Lower lobe of right lung (tissue), 2 donors: ENCODE measurements at places on chromosomes 12 and 14. TPM values are rescaled to one million over a fixed set of nuclear protein-coding genes. Genes with fewer than 3 reads are reported as not detected.

Gene C12orf60
- total RNA-seq = 0.77 TPM

Gene C3AR1
- total RNA-seq = 62.1 TPM

GRCh38 chr12:52216807-52217206, 16.2 kb upstream of the KRT7 start:
- H3K27ac ChIP-seq = peak overlapping the region; percentile 18
- H3K27me3 ChIP-seq = no peaks in the 10 kb centered on the region
- no peaks in the 10 kb centered on the region for H3K36me3 ChIP-seq
- no peak for DNase-seq

- H3K4me3 ChIP-seq = no peak overlapping the region
- H3K36me3 ChIP-seq = no peaks in the 10 kb centered on the region
- DNase-seq = no peak
- H3K4me1 ChIP-seq = peaks cover 51% of the 10 kb centered on the region
These were observed 87.0 kb downstream of the SAMD4A start for GRCh38 chr14:54653712-54654469.

Gene GPR84
- total RNA-seq = 0.65 TPM

- H3K27ac ChIP-seq = no peak overlapping the region
- no peak for DNase-seq
- no peaks in the 10 kb centered on the region for H3K4me1 ChIP-seq
- no peaks in the 10 kb centered on the region for H3K27me3 ChIP-seq
These were observed 31.6 kb upstream of the PTPRQ start for GRCh38 chr12:80412343-80412953.

DNA sequence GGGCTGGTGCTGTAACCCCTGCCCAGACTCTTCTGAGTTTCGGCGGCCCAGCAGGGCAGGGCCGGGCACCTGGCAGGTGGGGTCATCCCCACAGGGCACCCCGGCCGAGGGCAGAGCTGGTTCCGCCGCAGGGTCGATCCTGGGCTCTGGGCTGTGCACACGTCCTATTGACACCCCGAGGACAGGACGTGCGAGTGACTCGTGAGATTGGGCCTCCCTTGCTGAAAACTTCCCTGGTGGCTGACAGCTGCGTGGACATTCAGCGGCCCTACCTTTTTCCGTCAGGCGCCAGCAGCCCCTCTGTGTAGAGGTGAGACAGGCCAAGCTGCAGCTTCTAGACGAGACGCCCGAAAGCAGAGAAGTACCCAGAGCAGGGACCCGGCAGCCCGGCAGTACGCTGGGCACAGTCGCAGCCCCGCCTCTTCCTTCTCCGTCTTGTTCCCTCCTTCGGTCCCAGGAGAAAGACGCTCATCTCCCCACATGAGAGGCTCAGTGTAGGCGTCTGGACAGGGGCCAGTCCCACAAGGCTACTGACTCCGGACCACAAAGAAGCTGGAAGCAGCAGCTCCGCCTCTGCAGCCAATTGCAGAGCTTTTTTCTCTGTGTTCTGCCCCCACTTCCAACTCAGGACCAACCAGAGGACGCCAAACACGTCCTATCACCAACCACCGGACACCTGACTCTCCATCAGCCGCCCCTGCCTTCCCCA, at the start of gene LRCOL1:
Gene LRCOL1, minus strand, starts transcription at position 532 of the 709 bp plus-strand sequence. CDS start 4,331 bp downstream, outside the sequence.
- H3K4me3 ChIP-seq = peak within 1 kb of the TSS; percentile 36
- no peaks in the 10 kb centered on the region for H3K36me3 ChIP-seq
- no peak within 1 kb of the TSS for H3K27ac ChIP-seq
- DNase-seq = peak; percentile 76
- peaks cover 43% of the 10 kb centered on the region for H3K27me3 ChIP-seq

DNA sequence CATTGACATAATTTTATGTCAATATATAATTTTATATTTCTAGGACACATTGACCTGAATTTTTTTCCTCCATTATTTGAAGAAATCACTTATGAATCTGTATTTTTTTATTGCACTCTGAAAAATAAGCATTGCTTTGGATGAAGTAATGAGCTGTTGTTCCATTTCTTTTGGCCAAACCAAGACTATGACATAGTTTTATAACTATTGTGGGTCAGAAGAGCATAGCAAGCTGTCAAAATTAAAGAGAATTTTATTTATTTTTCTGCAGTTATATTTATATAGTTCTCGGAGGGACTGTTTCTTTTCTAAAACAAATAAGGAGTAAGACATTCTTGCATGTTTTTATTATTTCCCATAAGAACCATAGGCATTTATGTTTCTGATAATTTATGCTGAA, 8.5 kb downstream of the C12orf75 start:
- no peaks in the 10 kb centered on the region for H3K27me3 ChIP-seq
- no peak overlapping the region for H3K4me3 ChIP-seq
- no peak overlapping the region for H3K27ac ChIP-seq
- no peaks in the 10 kb centered on the region for H3K36me3 ChIP-seq
- DNase-seq = no peak

DNA sequence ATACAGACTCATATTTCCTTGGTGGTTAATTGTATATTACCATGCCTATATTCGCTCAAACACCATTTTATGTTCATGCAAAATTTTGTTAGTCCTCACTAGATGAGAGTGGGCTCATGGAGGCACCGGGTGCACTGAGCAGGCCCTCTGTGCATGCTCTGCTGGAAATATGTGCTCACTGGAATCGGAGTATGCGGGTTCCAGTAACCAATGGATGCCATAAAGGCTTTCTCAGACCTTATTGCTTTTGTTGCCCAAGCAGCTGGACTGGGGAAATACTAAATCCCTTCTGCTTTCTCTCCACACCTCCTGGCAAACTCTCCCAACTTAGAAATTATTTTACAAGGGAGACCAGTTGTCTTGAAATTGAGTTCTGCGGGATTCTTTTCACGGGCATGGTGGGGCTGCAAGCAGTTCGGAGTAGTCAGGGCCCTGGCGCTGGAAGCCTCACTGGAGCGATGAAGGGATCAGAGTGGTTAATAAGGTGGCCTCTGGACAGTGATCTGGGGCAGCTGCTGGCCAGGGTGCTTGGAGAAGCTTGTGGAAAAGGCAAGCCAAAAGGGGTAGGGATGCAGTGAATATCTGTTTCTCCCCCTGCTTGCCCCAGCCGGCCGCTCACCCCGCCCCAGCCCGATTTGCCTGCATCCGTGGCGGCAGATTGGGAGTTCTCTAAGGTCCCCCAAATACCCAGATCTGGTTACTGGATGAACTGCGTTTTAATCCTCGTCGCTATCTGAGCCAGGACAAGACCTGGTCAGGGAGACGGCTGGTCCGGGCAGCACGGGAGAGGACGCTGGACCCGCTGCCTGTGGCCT, 7.4 kb upstream of the HOXC6 start:
- H3K27ac ChIP-seq = no peak overlapping the region
- H3K4me3 ChIP-seq = no peak overlapping the region
- H3K4me1 ChIP-seq = peaks cover 18% of the 10 kb centered on the region
- H3K36me3 ChIP-seq = no peaks in the 10 kb centered on the region
- no peak for DNase-seq

Gene EPYC
- not detected for total RNA-seq

- DNase-seq = no peak
- H3K4me1 ChIP-seq = peaks cover 8% of the 10 kb centered on the region
- no peak overlapping the region for H3K4me3 ChIP-seq
- H3K27ac ChIP-seq = no peak overlapping the region
- no peaks in the 10 kb centered on the region for H3K27me3 ChIP-seq
These were observed 16.9 kb downstream of the BDKRB1 start for GRCh38 chr14:96272777-96273473.

- no peak overlapping the region for H3K4me3 ChIP-seq
- no peak overlapping the region for H3K27ac ChIP-seq
- no peak for DNase-seq
- H3K4me1 ChIP-seq = no peaks in the 10 kb centered on the region
- no peaks in the 10 kb centered on the region for H3K36me3 ChIP-seq
These were observed 17.2 kb downstream of the FRMD6 start for GRCh38 chr14:51668870-51669269.

DNA sequence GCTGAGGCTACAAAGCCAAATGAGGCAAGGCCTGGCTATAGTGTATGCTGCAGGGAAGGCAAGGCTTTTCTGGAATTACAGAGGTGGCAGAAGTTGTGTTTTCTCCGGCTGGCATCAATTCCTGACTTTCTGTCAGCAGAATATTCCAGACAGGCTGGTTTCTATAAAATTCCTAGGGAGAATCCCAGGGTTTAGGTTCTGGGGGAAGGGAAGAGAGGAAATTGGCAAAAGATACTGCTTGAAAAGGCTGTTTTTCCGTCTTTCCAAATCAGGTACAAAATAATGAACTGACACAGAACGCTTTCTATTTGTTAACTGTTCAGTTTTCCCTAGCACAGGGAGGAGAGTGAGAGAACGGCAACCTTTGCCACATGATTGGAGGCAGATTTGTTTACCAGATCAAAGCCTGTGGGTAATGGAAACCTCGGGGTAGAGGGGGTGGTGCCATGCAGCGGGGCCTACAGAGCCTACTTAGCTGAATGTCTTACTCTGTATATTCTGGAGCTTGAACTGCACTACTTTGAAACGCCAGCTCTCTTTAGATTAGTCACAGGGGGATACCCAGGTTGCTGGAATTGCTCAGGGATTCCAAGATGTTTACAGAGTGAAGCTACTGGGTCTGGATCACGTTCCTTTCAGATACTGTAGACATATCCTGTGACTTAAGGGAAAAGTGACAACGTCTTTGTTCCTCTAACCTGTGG, 65.8 kb upstream of the DACT1 start:
- no peak overlapping the region for H3K27ac ChIP-seq
- DNase-seq = no peak

GRCh38 chr12:12533238-12533829, 29.3 kb downstream of the DUSP16 start:
- no peaks in the 10 kb centered on the region for H3K27me3 ChIP-seq
- H3K4me3 ChIP-seq = no peak overlapping the region
- peak; percentile 69 for DNase-seq
- peaks cover 35% of the 10 kb centered on the region for H3K4me1 ChIP-seq
- H3K36me3 ChIP-seq = no peaks in the 10 kb centered on the region

- H3K4me3 ChIP-seq = no peak overlapping the region
- H3K27ac ChIP-seq = no peak overlapping the region
- no peak for DNase-seq
- H3K4me1 ChIP-seq = no peaks in the 10 kb centered on the region
These were observed 1112.7 kb downstream of the LRFN5 start for GRCh38 chr14:42719391-42719790.

DNA sequence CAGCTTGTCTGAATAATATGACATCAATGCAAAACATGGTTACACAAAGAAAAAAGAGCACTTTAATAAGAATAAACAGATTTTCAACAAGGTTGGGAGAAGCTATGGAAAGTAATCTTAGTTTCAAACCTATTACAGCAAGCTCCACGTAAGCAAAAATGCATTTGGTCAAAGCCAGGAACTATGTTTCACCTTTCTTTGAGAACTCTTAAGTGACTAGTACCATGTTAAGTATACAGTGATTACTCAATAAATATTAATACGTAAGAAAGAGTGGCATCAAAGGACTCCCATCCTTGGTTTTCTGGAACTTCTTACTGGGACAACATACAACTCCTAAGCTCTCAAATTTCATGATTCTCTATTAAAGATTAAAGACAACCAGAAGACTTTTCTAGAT, 80.7 kb downstream of the ABCC9 start:
- H3K36me3 ChIP-seq = no peaks in the 10 kb centered on the region
- H3K27ac ChIP-seq = no peak overlapping the region
- no peaks in the 10 kb centered on the region for H3K27me3 ChIP-seq
- H3K4me3 ChIP-seq = no peak overlapping the region
- no peaks in the 10 kb centered on the region for H3K4me1 ChIP-seq
- no peak for DNase-seq

Gene TMCC3
- 9.7 TPM for total RNA-seq

- no peaks in the 10 kb centered on the region for H3K36me3 ChIP-seq
- H3K4me1 ChIP-seq = no peaks in the 10 kb centered on the region
- no peak overlapping the region for H3K27ac ChIP-seq
These were observed 586.7 kb downstream of the ETNK1 start for GRCh38 chr12:23211384-23212320.

Gene MAP1LC3B2
- total RNA-seq = 1.9 TPM

- H3K27me3 ChIP-seq = no peaks in the 10 kb centered on the region
- H3K27ac ChIP-seq = no peak overlapping the region
- no peaks in the 10 kb centered on the region for H3K4me1 ChIP-seq
These were observed 61.8 kb upstream of the PTPRQ start for GRCh38 chr12:80382254-80382653.

DNA sequence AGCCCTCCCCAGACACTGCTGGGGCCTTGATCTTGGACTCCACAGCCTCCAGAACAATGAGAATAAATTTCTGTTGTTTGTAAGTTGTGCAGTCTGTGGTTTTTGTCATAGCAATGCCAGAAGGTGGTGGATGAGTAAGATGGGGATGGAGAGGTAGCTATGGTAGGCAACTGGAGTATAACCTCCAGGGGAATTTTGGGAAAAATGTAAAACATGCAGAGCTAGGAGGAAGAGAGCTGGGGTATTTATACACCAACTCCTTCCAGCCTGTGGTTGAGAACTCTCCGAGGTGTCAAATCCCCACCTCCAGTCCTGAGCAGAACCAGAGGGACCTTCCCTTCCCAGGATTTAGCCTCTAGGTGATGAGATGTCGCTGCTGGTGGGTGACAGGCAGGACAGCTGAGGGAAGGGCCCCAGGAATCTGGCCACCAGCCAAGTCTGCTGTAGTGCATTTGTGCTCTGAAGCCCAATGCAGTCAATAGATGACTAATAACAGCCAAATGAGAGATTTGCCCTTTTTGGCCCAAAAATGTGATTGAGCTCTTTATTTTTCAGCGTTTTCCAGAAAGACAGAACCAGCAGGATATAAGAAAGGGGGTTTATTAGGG, 19.1 kb upstream of the CEP170B start:
- no peak overlapping the region for H3K27ac ChIP-seq
- no peak for DNase-seq
- H3K4me3 ChIP-seq = no peak overlapping the region
- H3K4me1 ChIP-seq = peaks cover 17% of the 10 kb centered on the region

- no peaks in the 10 kb centered on the region for H3K4me1 ChIP-seq
- no peak for DNase-seq
These were observed 36.6 kb upstream of the SYCP3 start for GRCh38 chr12:101775816-101776215.

Gene KERA
- total RNA-seq = not detected

- H3K27me3 ChIP-seq = no peaks in the 10 kb centered on the region
- no peak overlapping the region for H3K4me3 ChIP-seq
- H3K36me3 ChIP-seq = peaks cover 49% of the 10 kb centered on the region
- DNase-seq = no peak
- H3K27ac ChIP-seq = no peak overlapping the region
These were observed 10.4 kb downstream of the PTGES3 start for GRCh38 chr12:56677680-56678079.

DNA sequence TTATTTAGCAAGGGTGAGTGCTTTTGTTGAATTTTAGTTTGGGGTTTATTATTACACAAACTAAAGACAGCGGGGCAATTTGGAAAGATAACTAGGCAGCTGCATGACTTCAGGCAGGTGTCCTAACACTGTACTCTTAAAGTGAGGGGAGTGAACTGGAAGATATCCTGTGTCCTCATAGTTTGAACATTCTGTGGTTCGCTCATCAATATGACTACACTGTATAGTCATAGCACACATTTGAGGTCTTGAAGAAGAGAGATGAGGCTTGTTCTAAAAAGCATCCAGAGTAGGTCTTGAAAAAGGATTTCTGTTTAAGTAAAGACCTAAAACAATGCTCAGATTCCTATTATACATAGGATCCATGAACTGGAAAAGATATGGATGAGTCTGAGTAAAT, 1.7 kb upstream of the MAP3K9 start:
- no peak overlapping the region for H3K4me3 ChIP-seq
- H3K4me1 ChIP-seq = peaks cover 15% of the 10 kb centered on the region
- no peaks in the 10 kb centered on the region for H3K36me3 ChIP-seq

- peak; percentile 26 for DNase-seq
- peaks cover 98% of the 10 kb centered on the region for H3K36me3 ChIP-seq
These were observed 68.6 kb downstream of the EP400 start for GRCh38 chr12:132018193-132018916.

- H3K27ac ChIP-seq = no peak overlapping the region
- no peaks in the 10 kb centered on the region for H3K36me3 ChIP-seq
- H3K27me3 ChIP-seq = no peaks in the 10 kb centered on the region
- no peak for DNase-seq
- H3K4me1 ChIP-seq = no peaks in the 10 kb centered on the region
- no peak overlapping the region for H3K4me3 ChIP-seq
These were observed 428.3 kb downstream of the DIO2 start for GRCh38 chr14:79783041-79783440.

Gene KRT72
- not detected for total RNA-seq

Gene SMOC1
- total RNA-seq = 1.1 TPM
